Pancreas (tissue), 10 donors: ENCODE measurements at places on chromosomes 6 and 20. TPM values are rescaled to one million over a fixed set of nuclear protein-coding genes. Genes with fewer than 3 reads are reported as not detected.

DNA sequence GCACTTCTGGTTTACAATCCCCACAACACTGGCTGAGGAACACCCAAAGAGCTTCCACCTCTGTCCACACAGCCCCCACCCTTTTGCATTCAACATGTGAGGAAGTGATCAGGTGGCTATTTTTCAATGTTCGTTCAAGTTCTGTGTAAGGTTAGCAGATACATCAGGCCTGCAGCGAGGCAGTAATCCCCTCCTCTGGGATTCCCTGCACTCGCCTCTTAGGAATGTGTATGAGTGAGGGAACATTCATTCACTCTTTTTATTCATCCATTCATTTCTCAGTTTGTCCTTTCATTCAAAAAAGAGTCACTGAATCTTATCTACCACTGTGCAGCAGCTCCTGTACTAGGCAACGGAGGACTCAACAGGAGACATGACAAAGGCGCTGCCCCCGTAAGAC, 236.4 kb upstream of the PRDM1 start:
- no peak for DNase-seq

- DNase-seq: no peak
Observed at GRCh38 chr6:29487131-29487530, 625 bp downstream of the MAS1L start.

- no peak for DNase-seq
Observed at GRCh38 chr6:168123165-168123911, 44.3 kb upstream of the FRMD1 start.

DNA sequence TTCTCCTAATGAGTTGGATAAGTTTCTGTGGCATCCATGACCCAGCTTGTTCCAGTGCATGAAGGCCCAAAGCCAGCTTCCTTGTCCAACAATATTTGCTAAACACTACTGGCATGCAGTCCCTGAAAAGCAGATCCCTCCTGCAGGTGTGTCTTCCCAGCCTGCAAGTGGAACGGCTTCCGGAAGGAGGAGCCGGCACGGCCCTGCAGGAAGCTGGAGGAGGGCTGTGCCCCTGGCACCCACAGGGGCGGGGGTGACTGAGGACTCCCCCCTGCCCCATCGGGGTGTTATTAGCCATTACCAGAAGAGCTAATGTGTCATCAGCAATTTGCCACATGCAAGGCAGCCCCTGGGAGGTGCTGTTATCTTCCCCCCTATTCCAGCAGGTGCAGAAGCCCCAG, 27.4 kb downstream of the NPEPL1 start:
- DNase-seq: no peak

GRCh38 chr20:53448875-53449274, 144.8 kb downstream of the ZNF217 start:
- DNase-seq: no peak

Gene LY6G6C
- not detected for polyA plus RNA-seq

Gene TREM2
- polyA plus RNA-seq: 2.1 TPM
